ENCODE measurements at places on chromosomes 13 and 19. TPM values are rescaled to one million over a fixed set of nuclear protein-coding genes. Genes with fewer than 3 reads are reported as not detected.

Gene SIGLEC10
- total RNA-seq, result 1.3 TPM

Gene RGCC
- 134 TPM for total RNA-seq

Gene MRPS31
- 34.9 TPM for total RNA-seq

Gene EDDM13
- total RNA-seq, result not detected

Gene DYRK1B
- 31.2 TPM for total RNA-seq

Gene ZNF829
- 7.8 TPM for total RNA-seq

DNA sequence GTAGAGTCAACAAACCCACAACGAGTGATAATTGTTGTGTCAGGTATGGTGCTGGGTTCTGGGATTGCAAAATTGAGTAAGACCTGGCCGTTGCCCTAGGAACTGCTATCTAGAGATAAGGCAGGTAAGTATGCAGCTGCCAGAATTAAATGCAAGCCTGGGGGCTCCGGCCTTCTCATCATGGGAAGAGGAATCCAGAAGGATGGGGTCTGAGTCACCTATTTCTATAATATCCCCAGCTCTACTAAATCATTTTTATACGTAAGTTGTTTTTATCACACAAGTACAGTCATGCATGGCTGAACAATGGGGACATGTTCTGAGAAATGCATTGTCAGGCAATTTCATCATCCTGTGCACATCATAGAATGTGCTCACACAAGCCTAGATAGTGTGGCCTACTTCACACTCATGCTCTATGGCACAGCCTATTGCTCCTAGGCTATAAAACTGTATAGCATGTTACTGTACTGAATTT, 203.0 kb downstream of the KLF5 start:
- H3K27ac ChIP-seq, result no peak overlapping the region
- H3K27me3 ChIP-seq, result no peaks in the 10 kb centered on the region
- no peaks in the 10 kb centered on the region for H3K36me3 ChIP-seq
- no peak for DNase-seq
- H3K4me3 ChIP-seq, result no peak overlapping the region

- H3K27me3 ChIP-seq, result no peaks in the 10 kb centered on the region
- DNase-seq, result no peak
- H3K36me3 ChIP-seq, result no peaks in the 10 kb centered on the region
- peak overlapping the region; percentile 26 for H3K27ac ChIP-seq
Observed at GRCh38 chr13:114056205-114057013, 76.0 kb downstream of the RASA3 start.

DNA sequence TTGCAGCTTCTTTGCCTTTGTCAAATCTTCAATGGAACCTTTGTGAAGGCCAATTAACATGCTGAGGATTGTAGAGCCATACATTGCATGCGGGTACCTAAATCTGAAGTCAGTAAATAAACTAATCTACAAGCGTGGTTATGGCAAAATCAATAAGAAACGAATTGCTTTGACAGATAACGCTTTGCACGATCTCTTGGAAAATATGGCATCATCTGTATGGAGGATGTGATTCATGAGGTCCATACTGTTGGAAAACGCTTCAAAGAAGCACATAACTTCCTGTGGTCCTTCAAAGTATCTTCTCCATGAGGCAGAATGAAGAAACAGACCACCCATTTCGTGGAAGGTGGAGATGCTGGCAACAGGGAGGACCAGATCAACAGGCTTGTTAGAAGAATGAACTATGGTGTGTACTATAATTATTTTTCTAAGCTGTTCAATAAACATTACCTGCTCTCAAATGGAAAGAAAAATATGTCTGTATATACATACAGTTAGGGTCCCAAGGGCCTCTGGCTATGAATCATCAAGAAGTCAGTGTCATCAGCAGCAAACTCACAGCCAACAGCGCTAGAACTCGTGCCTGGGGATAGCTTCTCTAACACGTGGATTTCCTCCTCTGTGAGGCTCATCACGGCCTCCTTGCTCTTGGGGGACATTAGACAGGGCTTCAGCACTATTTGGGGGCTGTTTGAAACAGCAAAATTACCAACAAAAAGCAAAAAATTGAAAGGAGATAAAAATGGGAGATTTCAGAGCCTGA, 2.9 kb upstream of the CD70 start:
- no peak overlapping the region for H3K4me3 ChIP-seq
- H3K4me1 ChIP-seq, result no peaks in the 10 kb centered on the region
- H3K36me3 ChIP-seq, result no peaks in the 10 kb centered on the region
- no peak for DNase-seq
- H3K27ac ChIP-seq, result no peak overlapping the region

GRCh38 chr13:107139006-107139405, 571.1 kb upstream of the ARGLU1 start:
- no peak overlapping the region for H3K4me3 ChIP-seq
- peaks cover 9% of the 10 kb centered on the region for H3K4me1 ChIP-seq
- no peak for DNase-seq
- H3K27ac ChIP-seq, result no peak overlapping the region
- H3K36me3 ChIP-seq, result no peaks in the 10 kb centered on the region

GRCh38 chr19:38319421-38320258, at the start of gene KCNK6:
TSS of gene KCNK6 (plus strand) at chr19:38319845. CDS start at chr19:38319951, 106 bp downstream.
- no peaks in the 10 kb centered on the region for H3K36me3 ChIP-seq
- H3K4me1 ChIP-seq, result no peaks in the 10 kb centered on the region
- H3K27ac ChIP-seq, result no peak within 1 kb of the TSS
- DNase-seq, result peak; percentile 25
- H3K27me3 ChIP-seq, result no peaks in the 10 kb centered on the region

DNA sequence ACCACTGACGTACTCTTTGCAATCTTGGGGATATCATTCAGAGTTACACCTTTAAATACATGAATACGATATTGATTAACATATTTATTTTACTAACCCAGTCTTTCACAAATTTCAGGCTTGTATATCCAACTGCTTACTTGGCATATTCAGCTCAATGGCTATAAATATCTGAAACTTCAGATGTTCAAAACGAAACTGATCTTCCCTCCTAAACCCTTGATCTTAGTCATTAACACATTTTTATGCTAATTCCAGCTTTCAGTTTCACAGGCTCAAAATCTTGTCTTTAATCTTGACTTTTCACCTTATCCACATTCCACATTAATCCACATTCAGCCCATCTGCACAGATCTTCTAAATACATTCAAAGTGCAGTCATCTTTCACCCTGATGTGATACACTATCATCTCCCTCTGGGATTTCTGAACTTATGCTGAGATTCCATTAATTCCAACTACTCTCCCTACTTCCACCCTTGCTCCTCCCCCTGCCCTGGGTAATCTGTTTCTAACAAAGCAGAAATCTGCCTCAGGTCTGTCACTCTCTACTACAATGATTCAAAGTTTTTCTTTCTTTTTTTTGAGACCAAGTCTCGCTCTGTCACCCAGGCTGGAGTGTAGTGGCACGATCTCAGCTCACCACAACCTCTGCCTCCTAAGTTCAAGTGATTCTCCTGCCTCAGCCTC, 387.2 kb downstream of the GPC5 start:
- no peak overlapping the region for H3K27ac ChIP-seq
- no peaks in the 10 kb centered on the region for H3K4me1 ChIP-seq
- DNase-seq, result no peak
- no peak overlapping the region for H3K4me3 ChIP-seq
- no peaks in the 10 kb centered on the region for H3K27me3 ChIP-seq

- DNase-seq, result peak; percentile 74
- peaks cover 8% of the 10 kb centered on the region for H3K4me1 ChIP-seq
- H3K27ac ChIP-seq, result peak overlapping the region; percentile 49
- H3K36me3 ChIP-seq, result peaks cover 4% of the 10 kb centered on the region
Observed at GRCh38 chr19:4042731-4043082, 24.0 kb downstream of the ZBTB7A start.

- H3K27ac ChIP-seq, result no peak overlapping the region
- no peaks in the 10 kb centered on the region for H3K27me3 ChIP-seq
- DNase-seq, result no peak
- H3K4me3 ChIP-seq, result no peak overlapping the region
- H3K4me1 ChIP-seq, result no peaks in the 10 kb centered on the region
Observed at GRCh38 chr13:111486801-111487200, 166.4 kb downstream of the TEX29 start.

DNA sequence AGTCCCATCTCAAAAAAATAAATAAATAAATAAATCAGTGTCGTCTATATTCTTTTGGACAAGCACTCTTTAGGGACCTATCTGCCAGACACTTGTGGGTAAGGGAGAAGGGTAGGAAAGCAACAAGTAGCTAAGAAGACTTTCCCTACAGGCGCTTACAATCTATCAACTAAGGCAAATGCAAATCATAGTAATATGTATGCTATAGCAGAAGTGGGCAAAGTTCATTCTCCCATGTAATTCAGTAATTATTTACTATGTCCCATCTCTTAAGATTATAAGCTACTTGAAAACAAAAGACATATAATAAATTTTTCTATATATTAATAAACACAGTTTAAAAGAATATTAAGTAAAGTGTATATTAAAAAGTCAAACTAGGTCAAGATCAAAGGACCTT, 16.5 kb downstream of the ELF1 start:
- H3K4me1 ChIP-seq, result peaks cover 28% of the 10 kb centered on the region
- H3K27me3 ChIP-seq, result no peaks in the 10 kb centered on the region
- H3K27ac ChIP-seq, result no peak overlapping the region
- no peaks in the 10 kb centered on the region for H3K36me3 ChIP-seq
- no peak overlapping the region for H3K4me3 ChIP-seq

DNA sequence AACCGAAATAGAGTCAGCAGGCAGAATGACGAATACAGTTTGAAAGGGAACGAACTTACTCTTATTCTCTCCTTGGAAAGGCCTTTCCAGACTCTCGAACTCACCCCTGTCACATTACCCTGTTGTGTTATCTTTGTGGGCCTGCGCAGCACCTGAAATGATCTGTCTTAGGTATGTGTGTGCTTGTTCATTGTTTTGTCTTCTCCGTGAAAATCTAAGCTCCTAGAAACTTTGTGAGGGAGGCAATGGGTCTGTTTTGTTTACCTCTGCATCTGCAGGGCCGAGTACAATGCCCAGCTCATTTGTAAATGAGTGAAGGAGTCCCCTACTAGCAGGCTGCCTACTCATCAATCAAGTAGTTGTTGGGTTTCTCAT, 19.6 kb downstream of the HMGB1 start:
- peak overlapping the region; percentile 67 for H3K27ac ChIP-seq
- peaks cover 7% of the 10 kb centered on the region for H3K4me1 ChIP-seq
- H3K27me3 ChIP-seq, result no peaks in the 10 kb centered on the region

GRCh38 chr13:44158881-44159632, 214.6 kb upstream of the SERP2 start:
- H3K4me1 ChIP-seq, result peaks cover 14% of the 10 kb centered on the region
- no peaks in the 10 kb centered on the region for H3K27me3 ChIP-seq
- no peak overlapping the region for H3K4me3 ChIP-seq
- H3K27ac ChIP-seq, result peak overlapping the region; percentile 8
- H3K36me3 ChIP-seq, result no peaks in the 10 kb centered on the region

DNA sequence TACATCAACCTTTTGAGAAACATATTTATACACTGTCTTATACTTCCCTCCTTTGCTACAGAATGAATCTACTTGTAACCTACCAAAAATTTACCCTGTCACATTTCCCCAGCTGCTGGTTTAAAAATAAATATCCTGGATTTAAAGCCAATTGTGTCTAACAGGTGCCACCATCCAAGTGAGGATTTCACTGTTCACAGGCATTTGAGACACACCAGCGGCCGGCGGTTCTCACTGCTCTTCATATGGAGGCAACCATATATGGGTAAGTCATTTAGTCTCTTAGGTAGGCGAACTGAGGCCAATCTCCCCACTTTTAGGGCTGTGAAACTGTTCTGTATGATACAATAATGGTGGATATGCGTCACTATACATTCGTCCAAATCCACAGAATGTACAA, 26.2 kb downstream of the SLC25A30 start:
- H3K27ac ChIP-seq, result no peak overlapping the region
- no peaks in the 10 kb centered on the region for H3K36me3 ChIP-seq
- no peak overlapping the region for H3K4me3 ChIP-seq
- no peaks in the 10 kb centered on the region for H3K27me3 ChIP-seq
- no peak for DNase-seq

DNA sequence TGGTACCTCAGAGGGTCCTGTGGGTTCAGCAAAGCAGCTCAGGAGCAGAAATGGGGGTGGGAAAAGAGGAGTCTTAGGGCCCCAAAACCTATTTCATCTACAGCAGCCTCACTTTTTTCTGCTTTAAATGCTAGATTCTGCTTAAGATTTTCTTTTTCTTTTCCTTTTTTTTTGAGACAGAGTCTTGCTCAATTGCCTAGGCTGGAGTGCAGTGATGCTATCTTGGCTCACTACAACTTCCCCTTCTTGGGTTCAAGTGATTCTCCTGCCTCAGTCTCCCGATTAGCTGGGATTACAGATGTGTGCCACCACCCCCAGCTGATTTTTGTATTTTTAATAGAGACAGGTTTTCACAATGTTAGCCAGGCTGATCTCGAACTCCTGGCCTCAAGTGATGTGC, 30.7 kb upstream of the WDFY2 start:
- no peaks in the 10 kb centered on the region for H3K27me3 ChIP-seq
- no peak overlapping the region for H3K27ac ChIP-seq
- no peaks in the 10 kb centered on the region for H3K36me3 ChIP-seq

DNA sequence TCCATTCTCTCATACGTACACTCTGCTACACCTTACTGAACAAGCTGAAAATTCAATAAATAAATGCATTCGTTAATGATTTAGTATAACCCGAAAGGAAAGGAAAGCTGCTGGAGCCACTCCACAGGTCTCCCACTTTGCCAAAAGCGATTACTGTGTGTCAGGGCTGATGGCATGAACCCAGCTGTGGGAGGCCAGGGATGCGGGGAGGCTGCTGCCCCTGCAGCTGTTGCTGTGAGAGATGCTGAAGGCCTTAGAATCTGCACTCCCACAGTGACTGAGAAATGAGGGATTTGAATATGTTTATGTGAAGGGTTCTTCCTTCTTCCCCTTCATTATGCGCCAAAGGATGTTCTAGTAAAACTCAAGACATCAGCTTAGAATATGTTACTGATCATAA, 58.7 kb upstream of the NBEA start:
- no peak overlapping the region for H3K27ac ChIP-seq
- H3K36me3 ChIP-seq, result no peaks in the 10 kb centered on the region
- H3K4me1 ChIP-seq, result no peaks in the 10 kb centered on the region
- H3K27me3 ChIP-seq, result no peaks in the 10 kb centered on the region
- no peak for DNase-seq
- H3K4me3 ChIP-seq, result no peak overlapping the region

DNA sequence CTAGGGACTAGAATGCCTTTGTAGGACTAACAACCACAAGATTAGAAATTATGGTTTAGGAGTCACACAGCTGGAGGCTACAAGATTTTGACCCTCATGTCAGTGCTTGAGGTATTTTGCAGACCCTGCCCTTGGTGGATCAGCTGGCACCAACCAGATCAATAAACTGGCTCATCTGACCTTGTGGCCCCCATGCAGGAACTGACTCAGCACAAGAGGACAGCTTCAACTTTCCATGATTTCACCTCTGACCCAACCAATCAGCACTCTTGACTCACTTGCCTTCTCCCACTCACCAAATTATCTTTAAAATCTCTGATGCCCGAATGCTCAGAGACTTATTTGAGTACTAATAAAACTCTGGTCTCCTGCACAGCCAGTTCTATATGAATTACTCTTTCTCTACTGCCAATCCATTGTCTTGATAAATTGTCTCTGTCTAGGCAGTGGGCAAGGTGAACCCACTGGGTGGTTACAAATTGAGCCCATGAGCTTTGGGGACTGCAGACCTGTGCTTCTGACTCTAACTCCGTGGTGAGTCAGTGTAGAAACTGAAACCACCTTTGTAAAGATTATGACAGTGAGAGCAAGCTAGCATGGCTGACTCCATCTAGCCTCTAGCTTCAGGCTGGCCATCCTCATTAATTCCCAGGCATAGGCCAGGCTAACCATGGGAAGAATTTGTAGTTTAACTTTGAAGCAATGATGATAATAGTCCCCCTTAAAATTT, 33.9 kb upstream of the CEACAM8 start:
- H3K4me1 ChIP-seq, result no peaks in the 10 kb centered on the region
- H3K27me3 ChIP-seq, result no peaks in the 10 kb centered on the region
- DNase-seq, result no peak
- no peak overlapping the region for H3K27ac ChIP-seq
- no peaks in the 10 kb centered on the region for H3K36me3 ChIP-seq

Measured in thyroid gland (tissue), 4 donors.